ENCODE measurements at places on chromosomes 11 and 22.

GRCh38 chr11:30855383-30856006, 269.3 kb upstream of the MPPED2 start:
- no peak for DNase-seq

GRCh38 chr22:39084666-39085065, 7.6 kb downstream of the APOBEC3G start:
- DNase-seq: no peak

- DNase-seq: no peak
These were observed 2.3 kb upstream of the PNPLA5 start for GRCh38 chr22:43894122-43894521.

GRCh38 chr11:33052231-33052630, 12.9 kb downstream of the TCP11L1 start:
- no peak for DNase-seq

- peak; percentile 38 for DNase-seq
These were observed 43.2 kb upstream of the DLAT start for GRCh38 chr11:111982019-111982464.

DNA sequence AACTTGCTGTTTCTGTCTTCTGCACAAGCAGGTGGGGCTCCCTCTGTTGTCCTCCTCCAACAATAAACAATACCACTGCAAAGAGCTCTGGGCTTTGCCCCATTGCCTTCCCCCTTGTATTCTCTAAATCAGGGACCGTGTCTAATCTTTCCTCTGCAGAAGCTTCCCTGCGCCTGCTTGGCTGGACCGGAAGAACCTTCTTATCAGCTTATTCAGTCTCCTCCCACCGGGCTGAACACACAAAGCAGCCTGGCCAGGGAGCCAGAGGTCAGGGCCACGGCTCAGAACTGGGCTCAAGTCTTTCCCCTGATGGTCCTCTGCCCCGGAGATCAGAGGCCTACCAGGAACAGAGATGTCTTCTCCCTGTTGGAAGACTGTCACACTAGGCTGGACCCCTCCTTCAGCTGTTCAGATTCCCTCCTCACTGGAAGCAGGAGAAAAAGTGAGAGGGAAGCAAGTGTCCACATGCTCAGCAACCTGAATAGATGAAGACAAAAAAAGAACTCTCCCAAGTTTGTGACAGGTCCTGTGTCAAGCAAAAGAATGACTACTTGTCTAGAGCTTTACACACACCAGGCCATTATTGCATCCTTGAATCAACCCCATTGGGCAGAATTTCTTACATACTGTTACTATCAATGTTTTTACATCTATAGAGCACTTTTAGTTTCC, 63.7 kb downstream of the RAB30 start:
- peak; percentile 4 for DNase-seq

DNA sequence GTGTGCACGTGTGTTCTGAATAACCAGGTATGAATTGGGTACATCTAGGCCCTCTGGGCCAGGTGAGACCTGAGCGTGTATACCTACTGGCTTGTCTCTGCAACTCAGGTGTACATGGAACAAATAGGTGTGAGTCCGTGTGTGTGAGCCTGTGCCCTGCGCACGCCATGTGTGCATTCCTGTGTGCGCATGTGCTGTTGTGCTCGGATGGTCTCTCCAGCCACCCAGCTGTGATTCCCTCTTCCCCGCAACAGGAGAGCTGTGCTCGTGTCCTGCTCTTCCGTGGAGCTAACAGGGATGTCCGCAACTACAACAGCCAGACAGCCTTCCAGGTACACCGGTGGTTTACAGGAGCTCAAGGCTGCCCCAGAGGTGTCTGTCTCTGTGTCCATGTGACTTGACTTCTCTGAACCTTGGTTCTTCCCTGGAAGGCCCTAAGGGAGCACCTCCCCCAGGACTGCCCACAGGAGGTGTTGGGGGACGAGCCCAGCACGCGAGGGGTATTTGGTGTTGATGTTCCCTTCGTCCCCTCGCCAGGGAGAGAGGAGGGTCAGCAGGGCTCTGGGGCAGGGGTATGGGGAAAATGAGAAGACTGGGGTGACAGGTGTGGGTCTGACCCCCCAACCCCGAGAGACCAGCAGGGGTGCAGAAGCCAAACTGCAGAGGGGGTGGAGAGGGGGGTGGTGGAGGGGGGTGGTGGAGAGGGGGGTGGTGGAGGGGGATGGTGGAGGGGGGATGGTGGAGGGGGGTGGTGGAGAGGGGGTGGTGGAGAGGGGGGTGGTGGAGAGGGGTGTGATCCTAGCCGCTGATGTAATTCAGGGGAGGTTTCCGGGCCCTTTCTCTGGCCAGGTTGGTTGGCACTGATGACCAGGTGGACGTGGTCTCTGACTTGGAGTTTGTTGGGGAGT, 10.7 kb downstream of the SHANK3 start:
- DNase-seq: no peak

Measured in NCI-H345 (cell line).